Amygdala (tissue), 56 donors: ENCODE measurements at places on chromosomes 11 and 22.

- no peak for DNase-seq
Observed at GRCh38 chr11:20274031-20274430, 89.5 kb upstream of the HTATIP2 start.

DNA sequence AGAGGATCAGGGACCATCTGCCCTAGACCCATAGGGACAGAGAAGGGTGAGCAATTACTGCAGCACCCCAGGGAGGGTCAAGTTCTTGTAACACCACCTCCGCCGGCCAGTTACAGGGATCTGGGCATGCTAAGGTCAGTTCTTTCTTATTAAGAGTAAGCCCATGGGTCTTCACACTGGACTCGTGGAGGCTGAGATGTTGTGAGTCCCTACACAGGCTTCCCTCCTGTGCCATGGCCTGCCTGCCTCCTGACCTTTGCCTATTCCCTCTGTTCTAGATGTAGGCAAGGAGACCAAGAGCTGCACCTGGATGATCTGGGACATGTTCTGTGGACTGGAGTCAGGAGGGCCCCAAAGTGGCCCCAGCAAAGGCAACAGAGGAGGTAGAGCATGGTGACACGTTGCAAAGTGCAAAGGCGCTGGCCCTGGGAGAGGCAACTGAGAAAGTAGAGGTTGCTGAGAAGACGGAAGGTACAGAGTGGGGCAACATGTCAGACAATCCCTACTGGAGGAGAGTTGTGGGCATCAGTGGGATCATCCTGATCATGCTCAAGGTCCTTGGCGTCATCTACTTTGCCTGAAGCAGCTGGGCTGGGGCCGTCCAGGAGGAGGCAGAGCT is 16.3 kb upstream of the GNAZ start:
- no peak for DNase-seq

DNA sequence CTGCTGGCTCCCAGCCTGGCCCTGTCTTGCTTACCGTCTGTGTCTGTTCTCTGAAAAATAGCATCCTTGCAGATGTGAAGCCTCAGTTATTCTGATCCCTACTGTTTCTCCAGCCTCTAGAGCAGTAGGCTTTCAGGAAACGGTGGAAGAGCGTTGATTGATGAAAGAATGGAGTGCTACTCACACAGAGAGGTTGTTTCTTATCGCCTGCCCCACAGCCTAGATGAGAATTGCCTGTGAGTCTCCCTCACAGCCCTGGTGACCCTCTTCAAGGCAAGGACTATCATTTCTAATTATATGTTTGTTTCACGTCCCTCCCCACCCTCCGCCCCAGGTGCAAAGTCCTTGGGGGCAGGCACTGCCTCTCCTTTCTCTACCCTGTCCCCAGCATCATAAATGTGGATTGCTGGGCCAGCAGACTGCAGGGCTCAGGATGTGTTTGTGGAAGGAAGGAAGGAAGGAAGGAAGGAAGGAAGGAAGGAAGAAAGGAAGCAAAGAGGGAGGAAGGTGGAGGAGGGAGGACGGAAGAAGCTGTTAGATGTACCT is 575.3 kb upstream of the B3GAT1 start:
- DNase-seq, result no peak

DNA sequence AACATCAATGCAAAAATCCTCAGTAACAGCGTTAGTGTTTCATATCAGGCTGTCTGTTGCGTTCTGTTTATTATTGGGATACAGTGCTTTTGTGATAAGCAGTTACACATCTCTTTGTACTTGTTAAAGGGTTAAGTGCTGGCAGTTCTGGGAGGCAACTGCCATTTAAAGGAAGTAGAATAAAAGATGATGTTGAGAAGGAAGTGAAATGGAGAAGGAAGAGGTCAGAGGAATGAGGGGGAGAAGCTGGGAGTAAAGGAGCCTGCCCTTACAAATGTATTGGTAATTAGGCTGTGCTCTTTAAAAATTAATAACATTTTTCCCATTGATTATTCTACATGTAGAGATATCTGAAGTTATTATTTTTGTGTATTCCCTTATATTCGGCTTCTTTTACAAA is 674.7 kb downstream of the NTM start:
- DNase-seq, result no peak

- DNase-seq, result no peak
Observed at GRCh38 chr11:72635933-72636332, 38.3 kb downstream of the PDE2A start.

DNA sequence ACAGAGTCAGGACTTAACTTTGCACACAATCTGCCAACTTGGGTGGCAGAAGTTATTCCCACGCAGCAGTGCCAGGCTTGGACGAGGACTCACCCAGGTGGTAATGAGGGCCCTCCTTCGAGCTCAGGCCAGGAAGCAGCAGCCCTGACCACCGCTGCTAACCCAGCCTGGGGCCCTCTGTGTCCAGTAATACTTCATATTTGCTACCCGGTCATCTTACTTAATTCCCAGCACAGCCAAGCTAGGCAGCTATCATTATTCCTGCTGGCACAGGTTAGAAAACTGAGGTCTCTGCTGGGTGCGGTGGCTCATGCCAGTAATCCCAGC is 15.4 kb upstream of the LRP5 start:
- no peak for DNase-seq

DNA sequence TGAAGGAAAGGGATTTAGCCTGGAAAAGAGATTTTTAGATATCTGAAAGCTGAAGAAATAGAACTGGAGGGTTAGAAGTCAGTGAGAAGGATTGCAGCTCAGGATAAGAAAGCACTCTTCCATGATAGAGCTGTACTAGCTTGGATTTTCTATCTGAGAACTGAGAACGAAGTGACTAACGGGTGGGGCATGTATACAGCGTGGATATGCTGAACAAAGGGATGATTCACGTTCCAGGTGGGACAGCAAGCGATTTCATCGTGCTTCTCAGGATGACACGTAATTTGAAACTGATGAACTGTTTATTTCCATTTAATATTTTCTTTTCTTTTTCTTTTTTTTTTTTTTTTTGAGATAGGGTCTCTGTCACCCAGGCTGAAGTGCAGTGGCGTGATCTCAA is 53.0 kb downstream of the GRAMD1B start:
- no peak for DNase-seq

DNA sequence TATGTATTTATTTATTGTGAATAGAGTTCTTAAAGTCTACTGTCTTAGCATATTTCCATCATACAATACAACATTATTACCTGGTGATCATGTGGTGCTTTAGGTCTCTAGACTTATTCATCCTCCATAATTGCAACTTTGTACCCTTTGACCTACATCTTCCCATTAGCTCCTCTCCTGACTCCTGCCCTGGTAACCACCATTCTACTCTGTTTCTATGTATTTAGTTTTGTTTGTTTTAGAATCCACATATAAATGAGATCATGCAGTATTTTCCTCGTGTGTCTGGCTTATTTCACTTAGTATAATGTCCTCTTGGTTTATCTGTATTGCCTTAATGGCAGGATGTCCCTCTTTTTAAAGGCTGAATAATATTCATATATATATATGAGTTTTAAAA is 22.7 kb downstream of the NCAM1 start:
- DNase-seq, result no peak

DNA sequence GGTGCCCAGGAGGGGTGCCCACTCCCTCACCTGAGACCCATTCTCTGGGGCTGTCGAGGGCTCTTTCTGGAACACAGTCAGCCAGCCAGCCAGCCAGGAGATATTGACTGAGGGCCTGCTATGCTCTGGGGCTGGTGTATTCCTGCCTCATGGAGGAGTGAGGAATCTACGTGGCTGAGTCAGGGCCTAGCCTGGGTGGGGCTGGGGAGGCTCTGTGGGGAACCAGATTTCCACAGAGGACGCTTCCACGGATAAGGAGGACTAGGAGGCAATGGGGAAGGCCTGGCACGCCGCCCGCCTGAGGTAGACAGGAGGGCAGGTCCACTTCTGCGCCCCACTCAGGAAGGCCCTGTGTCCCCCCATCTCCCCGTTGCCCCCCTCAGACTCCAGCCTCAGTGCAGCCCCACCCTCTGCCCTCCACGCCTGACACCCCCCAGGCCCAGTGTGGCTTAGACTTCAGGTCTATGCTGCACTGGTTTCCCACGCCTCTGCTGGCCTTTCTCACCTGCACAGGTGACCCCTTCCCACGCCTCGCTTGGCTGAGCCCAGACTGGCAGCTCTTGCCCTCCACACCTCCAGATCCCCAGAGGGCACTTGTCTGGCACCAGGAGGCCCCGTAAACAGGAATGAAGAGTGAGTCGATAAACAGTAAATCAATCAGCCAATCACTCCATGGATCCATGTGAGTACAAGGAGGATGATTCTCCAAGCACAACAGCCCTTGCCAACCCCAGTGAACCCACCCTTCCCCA is 37.5 kb downstream of the MACROD1 start:
- DNase-seq, result no peak

DNA sequence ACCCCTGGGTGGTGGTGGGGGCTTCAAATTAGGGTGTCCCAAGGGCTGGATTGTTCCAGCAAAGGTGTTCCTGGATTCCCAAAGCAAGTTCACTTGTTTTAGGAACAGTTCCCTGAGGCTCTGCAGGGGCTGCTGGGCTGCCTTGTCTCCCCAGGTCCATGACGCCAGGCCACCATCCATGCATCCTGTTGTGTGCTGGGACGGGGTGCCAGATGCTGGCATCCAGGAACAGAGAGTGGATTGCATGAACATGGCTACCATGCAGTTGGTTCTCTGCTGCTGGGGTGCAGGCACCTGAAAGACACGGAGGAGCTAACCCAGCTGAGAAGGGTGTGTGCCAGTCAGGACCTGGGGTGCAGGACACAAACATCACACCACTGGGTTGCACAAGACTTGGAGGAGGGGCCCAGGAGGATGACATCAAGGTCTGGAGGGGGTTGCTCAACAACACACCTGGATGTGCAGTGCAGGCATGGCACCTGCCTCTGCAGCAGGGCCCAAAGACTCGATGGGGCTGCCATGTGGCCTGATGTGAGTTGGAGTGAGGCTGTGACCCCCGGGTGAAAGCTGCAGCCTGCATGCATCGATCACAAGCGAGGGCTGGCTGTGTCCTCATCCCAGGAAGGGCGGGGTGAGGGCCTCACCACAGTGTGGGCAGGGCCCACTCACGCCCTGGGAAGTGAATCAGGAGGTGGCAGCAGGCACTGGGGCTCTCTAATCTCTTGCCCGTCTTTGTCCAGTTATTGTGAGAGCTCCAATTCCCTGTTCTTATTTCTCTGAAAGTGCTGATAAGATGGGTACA is 74.0 kb upstream of the CLDN5 start:
- DNase-seq, result no peak

GRCh38 chr11:13207665-13208594 is 69.7 kb upstream of the BMAL1 start:
- no peak for DNase-seq

DNA sequence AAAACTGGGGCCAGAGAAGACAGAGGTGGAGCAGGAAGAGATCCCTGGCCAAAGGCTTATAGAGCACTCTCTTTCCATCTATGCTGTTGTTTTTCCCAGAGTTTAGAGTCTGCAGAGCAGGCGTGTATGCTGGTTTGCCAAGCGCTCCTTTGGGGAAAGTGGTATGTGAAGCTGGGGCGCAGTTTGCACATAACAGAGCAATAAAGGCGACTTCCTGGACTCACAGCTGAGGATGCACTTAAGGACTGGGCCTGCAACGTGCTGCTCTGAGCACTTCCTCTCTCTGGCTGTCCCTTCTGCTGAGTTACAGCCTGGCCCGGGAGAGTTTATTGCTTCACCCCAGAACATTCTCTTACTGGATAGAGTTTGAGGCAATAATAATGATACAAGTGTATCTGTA is 41.7 kb downstream of the THAP12 start:
- no peak for DNase-seq
